ENCODE measurements at places on chromosomes 1 and 21. TPM values are rescaled to one million over a fixed set of nuclear protein-coding genes. Genes with fewer than 3 reads are reported as not detected.

DNA sequence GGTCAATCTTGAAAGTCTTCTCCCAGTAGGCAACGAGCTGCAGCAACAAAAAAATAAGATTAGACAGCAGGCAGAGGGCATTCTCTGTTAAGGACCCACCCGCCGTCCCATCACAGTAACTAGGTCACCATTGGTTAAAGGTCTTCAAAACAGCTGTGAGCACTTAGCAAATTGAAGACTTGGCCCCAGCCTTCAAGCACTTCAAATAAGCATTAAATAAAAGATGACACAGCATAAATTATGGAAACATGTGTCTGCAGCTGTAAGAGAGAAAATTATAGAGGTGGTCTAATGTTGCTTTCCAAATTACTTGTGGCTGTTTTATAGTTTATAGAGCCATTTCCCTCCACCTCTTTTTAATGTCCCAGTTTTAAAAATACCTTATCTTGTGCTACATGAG lies 61.2 kb downstream of the VANGL1 start:
- no peak for DNase-seq

GRCh38 chr1:157198619-157199420 lies 60.6 kb upstream of the ETV3 start:
- DNase-seq = no peak

DNA sequence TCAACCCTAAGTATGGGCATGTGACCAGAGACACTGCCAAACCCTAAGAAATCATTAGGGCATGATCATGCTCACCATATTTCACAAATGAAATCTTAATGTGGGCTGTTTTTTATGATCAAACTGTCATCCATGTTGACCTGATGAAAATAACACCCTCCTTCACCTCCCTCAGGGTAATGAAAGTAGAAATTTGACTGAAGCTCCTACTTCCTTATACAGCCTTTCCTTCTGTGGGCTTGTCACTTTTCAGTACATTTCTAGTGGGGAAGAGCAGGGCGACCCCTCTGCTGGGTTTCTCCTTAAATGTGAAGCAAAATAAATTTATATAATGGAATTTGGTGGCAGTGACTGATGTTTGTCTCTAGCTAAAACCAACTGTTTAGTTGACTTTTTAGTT lies 25.9 kb downstream of the IVNS1ABP start:
- no peak for DNase-seq

GRCh38 chr1:45750298-45751038 lies at the start of gene IPP:
TSS of gene IPP (minus strand) at chr1:45750653. CDS start at chr1:45746411, 4,242 bp downstream.
- DNase-seq = peak; percentile 95

- DNase-seq = no peak
Measured at GRCh38 chr1:175002910-175003517, 3.3 kb downstream of the CACYBP start.

GRCh38 chr1:66182551-66183178 lies 351.3 kb upstream of the SGIP1 start:
- no peak for DNase-seq

DNA sequence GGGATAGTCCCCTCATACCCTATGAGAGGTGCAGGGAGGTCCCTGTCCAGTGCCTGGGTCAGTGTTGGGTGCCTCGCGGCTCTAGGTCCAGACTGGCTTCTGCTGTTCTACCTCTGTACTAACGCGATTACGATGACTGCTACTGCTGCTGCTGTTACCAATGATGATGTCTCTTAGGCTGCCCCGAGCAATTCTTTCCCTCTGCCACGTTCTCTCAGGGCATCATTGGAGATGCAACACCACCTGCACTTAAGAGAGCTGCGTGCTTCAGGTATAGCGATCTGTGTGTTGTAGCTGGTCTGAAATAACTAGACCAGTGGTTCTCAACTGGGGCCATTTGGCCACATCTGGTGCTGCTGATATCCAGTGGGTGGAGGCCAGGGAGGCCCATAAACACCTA lies 36.9 kb downstream of the KAZN start:
- DNase-seq = no peak

DNA sequence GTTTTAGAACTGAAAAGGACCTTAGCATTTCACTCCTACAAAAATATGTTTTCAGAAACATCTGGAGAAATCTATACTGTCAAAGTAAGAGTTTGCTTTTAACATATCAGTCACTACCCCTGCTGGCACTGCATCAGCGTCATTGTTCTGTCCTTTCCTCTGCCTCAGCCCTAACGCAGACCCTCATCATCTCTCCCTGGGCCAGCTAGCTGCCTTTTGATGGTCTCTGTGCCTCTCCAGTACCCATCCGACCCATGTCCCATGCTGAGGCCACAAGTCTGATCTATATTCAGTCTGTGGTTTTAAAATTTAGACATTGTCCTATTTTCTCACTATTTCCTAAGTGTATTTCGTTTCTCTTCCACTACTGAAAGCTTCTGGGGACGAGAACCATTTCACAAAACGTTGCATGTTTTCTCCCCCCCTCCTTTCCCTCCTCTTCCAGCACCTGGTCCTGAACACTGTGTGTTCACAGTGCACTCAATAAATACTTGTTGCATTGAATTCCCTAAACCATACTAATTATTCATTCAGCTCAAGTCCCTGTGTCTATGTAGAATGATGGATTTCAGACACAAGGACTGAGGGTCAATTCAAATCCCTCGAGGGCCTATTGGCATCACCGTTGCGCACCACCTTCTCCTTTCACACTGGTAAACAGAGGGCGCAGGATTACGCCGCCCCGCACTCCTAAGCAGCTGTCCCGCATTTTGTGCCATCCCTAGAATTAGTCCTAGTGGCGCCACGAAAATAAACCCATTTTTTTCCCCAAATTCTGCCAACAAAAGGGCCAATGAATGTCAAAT lies 53.4 kb downstream of the CD2 start:
- no peak for DNase-seq

DNA sequence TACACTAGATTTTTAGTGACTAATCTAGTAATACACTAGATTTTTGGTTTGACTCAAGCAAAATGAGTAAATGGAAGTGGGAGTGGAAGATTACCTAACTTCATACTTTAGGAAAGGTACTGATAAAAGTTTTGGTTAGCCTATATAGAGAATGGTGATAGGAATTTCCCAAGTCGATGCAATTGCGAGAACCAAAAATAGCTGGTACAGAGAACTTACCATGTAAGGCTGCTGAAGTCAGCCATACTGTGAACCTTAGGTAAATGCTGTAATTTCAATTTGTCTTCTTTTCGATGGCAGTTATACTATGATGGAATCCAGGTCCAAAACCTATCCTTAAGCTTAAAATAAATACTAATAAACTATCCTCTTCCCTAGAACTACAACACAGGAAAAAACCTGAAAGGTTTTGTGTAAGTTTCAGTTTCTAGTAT lies 4.6 kb downstream of the PNRC2 start:
- no peak for DNase-seq

GRCh38 chr1:153395776-153396175 lies 4.9 kb upstream of the S100A8 start:
- no peak for DNase-seq

DNA sequence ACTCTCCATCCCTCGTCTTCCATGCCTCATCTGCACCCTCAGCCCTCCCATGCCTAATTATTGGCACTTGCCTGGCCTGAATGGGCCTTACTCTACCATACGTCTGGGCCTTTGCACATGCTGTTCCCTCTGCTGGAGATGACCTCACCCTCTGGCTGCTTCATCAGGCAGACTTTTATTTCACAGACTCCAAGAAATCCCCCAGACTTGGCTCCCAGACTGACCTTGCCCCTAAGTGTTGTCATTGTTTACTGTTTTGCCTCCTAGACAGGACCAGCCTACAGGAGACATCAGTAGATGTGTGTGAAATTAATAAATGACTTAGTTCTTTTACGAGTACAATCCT lies 5.2 kb upstream of the AHDC1 start:
- DNase-seq = no peak

CLCA4 gene
- total RNA-seq = not detected

IRF2BP2 gene
- 714 TPM for total RNA-seq

NCAM2 gene
- total RNA-seq = not detected

CENPL gene
- total RNA-seq = 4.0 TPM

NUCKS1 gene
- total RNA-seq = 70.5 TPM

NPR1 gene
- total RNA-seq = not detected

GABRD gene
- 0.19 TPM for total RNA-seq

HUNK gene
- total RNA-seq = not detected

SNAPIN gene
- total RNA-seq = 6.1 TPM

TEDDM1 gene
- total RNA-seq = not detected

ZNF670 gene
- total RNA-seq = 0.17 TPM

FOXD3 gene
- total RNA-seq = not detected

F5 gene
- total RNA-seq = 0.28 TPM
